Stimulated activated CD4-positive, alpha-beta T cell treated with anti-CD3 and anti-CD28 coated beads, Interleukin-4, amount 100 ng/mL, for 24 hours (primary cell): ENCODE measurements at places on chromosomes 4 and X.
A peak's percentile ranks its signal among the peaks of the same experiment; 100 is the strongest.

DNA sequence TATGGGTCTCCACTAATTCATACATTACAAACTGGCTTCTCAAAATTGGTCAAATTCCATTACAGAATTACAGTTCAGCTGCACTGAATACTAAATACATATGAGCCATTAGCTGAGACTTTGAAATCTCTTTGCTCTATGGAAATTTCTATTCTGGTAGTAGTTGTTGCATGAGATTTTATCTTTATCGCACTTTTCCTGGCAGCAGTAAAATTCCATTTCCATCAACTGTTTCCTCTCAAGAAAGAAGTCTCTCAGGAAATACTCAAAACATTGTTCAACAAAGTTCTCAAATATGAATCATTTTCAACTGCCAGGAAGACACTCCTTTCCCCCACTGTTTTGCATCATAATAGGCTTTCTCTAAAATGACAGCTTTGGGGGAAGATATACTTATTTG is 51.3 kb downstream of the ATP11C start:
- no peak for DNase-seq

DNA sequence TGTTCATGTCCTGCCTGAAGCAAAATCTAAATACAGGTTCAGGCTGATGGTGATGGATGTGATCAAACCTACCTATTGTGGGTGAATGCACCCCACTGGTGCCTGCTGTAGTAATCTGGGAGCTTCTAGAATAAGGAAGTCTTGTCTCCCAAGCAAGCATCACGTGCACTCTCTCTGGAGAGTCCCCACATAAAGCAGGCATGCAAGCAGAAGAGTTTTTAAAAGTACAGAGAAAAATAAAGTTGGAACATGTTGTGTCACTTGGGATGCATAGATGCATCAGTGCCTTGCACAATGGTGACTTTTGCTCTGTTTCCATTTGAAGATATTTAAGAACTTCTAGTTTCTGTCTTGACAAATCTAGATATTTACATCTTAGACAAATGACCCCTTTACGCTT is 54.9 kb downstream of the MAD2L1 start:
- no peak for DNase-seq

GRCh38 chr4:8731364-8731763 is 138.8 kb downstream of the CPZ start:
- no peak for DNase-seq

DNA sequence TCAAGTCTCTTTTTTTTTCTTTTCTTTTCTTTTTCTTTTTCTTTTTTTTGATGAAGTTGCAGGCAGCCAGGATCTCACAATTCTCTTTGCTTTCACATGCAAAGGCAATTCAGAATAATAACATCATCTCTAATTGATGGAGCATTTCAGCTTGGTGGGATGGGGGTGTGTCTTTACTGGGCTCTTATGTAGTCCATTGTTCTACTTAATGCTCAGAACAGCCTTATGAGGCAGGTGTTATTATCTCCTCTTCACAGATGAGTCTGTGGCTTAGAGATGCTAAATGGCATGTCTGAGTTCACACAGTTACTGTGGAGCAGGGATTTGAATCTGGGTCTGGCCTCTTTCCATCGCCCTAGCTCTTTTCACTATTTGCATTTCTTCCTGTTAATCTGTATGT is 70.2 kb downstream of the TRPC5 start:
- DNase-seq: no peak

GRCh38 chrX:96683997-96684338 is 674 bp upstream of the DIAPH2 start:
- DNase-seq: no peak

DNA sequence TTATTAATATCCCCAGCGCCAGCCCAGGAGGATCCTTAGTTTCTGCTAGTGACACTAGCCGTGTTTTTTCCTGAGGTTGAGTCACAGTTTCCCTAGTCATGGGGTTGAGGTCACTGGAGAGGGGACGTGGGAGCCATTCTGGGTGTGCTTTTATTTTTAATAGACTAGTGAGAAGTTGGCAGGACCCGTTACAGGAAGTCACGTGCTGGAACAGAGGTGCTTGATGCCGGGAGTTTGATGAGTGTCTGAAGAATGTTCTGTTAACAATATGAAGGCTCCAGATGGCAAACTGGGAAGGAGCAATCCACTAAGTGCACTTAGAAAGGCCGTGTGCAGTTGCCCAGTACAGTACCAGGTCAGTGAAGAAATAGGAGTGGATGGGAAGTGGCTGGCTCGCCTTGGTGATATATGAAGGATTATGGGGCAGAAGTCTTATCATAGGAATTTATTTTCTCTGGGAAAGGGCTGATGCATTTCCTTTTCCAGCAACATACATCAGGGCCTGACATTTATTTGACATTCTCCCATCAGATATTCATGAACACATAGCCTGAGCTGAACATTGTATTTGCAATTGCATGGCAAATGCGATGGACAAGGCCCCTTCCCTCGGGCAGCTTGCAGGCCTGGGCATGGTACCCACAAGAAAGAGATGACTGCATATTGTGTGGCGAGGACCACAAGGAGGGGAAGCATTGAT is 291.8 kb downstream of the FBXW7 start:
- DNase-seq: no peak

- DNase-seq: peak; percentile 7
These were observed 81.2 kb downstream of the APOOL start for GRCh38 chrX:85084770-85085393.

DNA sequence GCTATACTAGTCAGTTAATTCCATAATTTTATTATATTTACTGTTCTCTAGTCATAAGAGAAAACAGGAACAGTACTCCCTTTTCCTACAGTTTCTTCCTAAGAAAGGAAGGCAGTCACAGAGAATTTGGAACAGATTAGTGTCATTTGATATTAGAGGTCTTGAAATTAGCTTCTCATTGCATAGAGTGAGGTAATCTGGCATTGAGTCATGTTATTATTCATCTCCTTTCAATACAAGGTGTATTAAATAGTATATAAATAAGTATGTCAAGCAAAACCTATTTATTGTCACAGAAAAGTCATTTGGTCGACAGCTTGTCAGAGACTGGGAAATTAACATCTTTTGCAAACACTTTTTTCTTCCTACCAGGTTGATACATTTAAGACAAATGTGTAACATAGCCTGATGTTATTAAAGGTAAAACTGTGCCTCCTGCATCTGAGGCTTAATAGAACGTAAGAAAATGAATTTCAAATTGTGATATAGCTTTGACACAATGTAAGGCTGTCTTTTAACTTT is 753.1 kb upstream of the FRG1 start:
- no peak for DNase-seq

- DNase-seq: no peak
These were observed 54.6 kb upstream of the RAPGEF2 start for GRCh38 chr4:159048166-159048886.

- DNase-seq: no peak
These were observed 170.5 kb upstream of the EMCN start for GRCh38 chr4:100688368-100688767.

DNA sequence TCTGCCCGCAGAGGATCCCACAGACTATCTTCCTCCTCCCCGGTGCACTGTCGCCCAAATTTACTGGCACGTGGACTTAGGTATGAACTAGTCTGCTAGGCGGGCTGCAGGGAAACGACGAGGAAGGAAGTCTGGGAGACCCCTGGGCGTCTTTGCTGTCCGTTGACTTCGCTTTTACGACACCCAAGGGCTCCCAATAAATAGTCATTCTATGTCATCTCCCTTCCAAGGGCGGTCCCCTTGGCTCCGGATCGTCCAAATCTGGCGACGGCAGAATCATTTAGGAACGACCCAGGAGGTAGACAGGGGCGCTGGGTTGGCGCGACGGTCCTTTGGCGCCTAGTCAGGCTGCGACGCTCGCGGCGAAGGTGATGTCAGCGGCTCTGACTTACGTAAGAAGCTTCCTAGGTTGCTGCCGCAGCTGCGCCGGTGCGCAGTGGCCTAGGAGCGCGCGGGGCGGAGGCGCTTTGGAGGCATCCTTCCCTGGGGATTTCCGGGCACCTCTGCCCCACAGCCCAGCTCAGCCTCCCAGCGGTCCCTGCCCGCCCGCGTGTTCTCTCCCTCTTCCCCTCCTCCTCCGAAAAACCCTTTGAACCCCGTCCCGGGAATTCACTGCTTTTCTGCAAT is 2.2 kb downstream of the NHS start:
- DNase-seq: peak; percentile 4

DNA sequence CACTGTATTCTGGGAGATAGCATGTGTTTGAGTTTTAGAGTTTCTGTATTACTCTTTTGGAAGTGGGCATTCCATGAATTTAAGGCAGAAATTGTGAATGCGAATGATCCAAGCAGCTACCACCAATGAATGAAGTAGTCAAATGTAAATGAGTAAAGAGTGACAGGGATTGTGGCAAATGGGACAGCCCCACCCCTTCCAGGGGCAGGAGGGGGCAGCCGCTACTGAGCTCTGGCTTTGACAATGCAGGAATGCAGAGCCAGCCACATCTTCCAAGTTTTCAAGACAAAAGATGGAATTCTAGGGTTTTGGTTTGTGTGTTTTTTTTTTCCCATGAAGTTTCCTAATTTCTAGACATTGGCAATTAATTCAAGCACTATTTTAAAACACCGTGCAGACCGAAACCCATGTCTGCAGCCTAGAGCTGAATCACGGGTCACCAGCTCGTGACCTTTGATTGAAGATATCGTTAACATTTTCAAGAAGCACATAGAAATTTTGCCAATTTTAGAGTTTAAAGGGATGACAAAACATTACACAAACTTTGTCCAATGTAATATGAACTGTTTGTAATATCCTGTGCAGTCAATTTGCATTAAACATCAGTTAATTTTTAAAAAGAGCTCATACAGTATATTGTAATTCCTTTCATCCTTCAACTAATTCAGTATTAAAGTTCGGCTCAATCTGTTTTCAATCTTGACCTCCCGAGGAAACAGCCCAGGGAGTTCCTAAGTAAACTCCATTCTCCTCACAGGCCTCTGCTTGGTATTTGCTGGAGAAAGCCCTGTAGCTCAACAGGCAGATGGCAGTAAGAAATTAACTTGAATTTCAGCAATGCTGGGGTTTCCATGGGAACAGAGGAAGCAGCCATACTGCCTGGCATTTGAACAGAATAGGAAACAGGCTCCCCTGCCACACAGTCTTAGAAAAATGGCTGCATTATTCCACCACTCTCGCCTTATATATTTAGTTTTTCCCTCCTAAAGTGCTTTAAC is 83.4 kb downstream of the UCHL1 start:
- DNase-seq: no peak

- DNase-seq: no peak
These were observed 189.7 kb downstream of the PDGFC start for GRCh38 chr4:156781852-156782251.

DNA sequence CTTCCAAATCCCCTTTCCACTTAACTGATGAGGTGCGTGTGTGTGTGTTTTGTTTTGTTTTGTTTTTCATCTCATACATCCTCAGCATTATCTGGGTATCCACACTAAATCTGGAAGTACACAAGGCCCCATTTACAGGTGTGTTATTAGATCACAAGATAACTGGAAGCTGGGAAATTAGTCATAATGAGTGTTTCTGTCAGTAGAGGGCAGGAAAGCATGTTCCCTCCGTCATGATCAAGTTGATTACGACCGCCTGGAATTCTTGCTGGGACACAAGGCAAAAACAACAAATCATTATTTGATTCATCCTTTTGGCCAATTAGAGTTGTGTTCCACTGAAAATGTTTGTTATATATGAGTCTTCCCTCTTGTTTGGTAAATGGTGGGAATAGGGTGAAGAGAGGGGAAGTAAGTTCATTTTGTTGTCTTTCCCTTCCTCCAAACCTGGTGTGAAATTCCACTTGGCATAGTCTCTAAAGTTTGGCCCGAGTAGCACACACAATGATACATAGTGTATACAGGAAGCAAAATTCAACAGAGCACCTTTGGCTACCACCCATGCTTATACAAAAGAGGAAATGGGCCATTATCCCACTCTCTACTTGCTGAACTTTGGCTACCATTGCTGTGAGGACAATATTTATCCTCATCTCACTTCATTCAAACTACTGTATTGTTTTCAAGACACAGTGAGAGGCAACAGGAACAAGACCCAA is 33.3 kb upstream of the TLL1 start:
- DNase-seq: no peak

DNA sequence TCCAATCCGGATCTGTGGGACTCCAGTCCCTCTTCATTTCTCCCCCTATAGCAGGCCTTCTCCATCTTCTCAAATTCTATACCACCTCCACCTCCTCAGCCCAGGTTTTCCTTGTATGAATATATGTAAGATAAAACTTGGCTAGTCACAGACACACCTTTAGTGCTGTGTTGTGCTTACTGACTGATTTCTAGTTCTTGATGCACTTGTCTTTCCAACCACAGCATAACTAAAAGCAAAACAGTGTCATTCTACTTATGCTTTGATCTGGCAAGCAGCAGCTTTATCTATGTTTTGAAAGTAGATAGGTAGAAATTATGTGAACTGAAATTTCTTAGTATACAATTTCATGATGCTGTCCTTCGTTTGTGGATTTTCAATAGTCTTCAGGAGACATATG is 47.5 kb downstream of the CCNI start:
- DNase-seq: peak; percentile 23

GRCh38 chr4:181905708-181906107 is 337.5 kb upstream of the TENM3 start:
- DNase-seq: no peak

DNA sequence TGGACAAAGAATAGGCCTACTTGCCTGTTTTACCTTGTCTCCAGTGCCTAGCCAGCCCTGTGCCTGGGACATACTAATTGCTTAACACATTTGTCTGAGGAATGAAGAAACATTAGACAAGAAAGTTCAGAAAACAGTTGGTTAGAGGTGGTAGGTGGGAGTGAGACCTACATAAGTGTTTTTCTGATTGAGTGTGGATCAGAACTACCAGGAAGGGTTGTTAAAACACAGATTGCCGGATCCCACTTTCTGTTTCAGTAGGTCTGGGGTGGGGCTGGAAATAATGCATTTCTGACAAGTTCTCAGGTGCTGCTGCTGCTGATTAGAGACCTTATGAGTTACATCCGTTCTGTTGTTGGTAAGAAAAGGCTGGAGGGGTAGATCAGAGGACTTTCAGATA is 5.7 kb upstream of the JADE1 start:
- DNase-seq: peak; percentile 17

GRCh38 chr4:151231915-151232595 is 44.9 kb upstream of the PRSS48 start:
- DNase-seq: no peak

DNA sequence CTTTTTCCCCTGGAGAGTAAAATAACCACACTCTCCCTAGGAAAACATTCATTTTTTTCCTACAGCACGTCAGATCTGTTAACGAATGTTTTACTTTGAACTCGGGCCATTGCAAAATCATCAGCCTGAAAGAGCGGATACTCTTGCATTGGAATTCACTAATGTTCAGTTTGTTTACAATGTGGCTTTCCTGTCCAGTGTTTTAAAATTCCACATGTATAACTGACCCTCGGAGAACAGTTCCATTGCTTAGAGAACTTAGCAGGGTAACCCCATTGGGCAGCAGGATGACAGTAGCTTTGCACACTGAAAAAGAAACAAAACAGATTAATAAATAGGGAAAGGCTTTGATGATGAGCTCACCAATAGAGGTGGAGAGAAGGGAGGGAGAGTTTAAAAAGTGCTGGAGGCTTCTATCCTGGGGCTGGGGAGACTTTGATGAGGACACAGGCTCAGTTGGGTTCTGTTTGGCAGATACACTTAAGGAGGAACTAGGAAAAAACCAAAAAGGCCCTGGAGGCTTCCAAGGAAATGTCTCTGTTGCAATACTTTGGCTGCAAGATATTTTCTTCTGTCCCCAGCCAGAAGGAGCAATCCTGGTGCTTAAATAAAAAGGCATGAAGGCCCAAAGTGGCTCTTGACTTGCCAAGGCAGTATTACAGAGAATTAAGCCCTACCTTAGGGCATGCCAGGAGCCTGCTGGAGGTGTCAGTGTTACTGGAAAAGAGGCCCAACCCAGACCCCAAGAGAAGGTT is 143.1 kb downstream of the ARSF start:
- no peak for DNase-seq

- DNase-seq: no peak
These were observed 165.3 kb downstream of the PJA1 start for GRCh38 chrX:68999931-69000330.
